Activated T-helper 17 cell treated with anti-CD3 and anti-CD28 coated beads, Interleukin-2, amount 50 U/mL, for 72 hours (primary cell): ENCODE measurements at places on chromosomes 1 and 21.

- no peak overlapping the region for H3K27ac ChIP-seq
- H3K36me3 ChIP-seq, result no peaks in the 10 kb centered on the region
- peak overlapping the region; percentile 26 for H3K4me3 ChIP-seq
- H3K4me1 ChIP-seq, result peaks cover 22% of the 10 kb centered on the region
Observed at GRCh38 chr1:9204156-9204720, 30.3 kb upstream of the H6PD start.

- no peak overlapping the region for H3K27ac ChIP-seq
- H3K4me1 ChIP-seq, result no peaks in the 10 kb centered on the region
- ATAC-seq, result no peak
- H3K36me3 ChIP-seq, result peaks cover 22% of the 10 kb centered on the region
- no peaks in the 10 kb centered on the region for H3K27me3 ChIP-seq
Observed at GRCh38 chr1:232413674-232414073, 216.3 kb downstream of the SIPA1L2 start.

DNA sequence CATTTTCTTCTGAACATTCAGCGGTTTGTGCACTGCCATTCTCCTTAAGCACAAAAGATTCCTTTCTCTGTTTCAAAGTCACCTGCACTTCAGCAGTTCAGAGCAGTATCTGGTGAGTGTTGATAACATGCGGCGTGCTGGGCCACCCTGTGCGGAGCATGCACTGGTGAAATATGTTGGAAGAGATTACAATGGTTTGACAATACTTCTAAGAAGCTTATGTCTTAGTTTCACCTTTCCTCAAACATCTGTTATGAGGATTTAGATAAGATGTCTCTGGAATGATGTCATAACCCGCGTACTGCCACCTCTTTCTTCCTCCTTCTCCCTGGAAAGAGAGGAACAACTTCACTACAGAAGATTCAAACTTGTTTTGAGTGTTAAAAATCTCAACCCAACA, 650.3 kb downstream of the AJAP1 start:
- no peaks in the 10 kb centered on the region for H3K36me3 ChIP-seq
- H3K27me3 ChIP-seq, result no peaks in the 10 kb centered on the region
- no peak overlapping the region for H3K4me3 ChIP-seq
- H3K4me1 ChIP-seq, result no peaks in the 10 kb centered on the region

GRCh38 chr1:67192902-67193301, 26.6 kb downstream of the IL23R start:
- H3K27ac ChIP-seq, result no peak overlapping the region
- H3K27me3 ChIP-seq, result no peaks in the 10 kb centered on the region
- peaks cover 17% of the 10 kb centered on the region for H3K4me1 ChIP-seq
- peak; percentile 40 for ATAC-seq
- H3K36me3 ChIP-seq, result peaks cover 50% of the 10 kb centered on the region

- no peak overlapping the region for H3K27ac ChIP-seq
- no peaks in the 10 kb centered on the region for H3K36me3 ChIP-seq
- no peak for ATAC-seq
Observed at GRCh38 chr1:7424352-7424890, 346.7 kb upstream of the VAMP3 start.

DNA sequence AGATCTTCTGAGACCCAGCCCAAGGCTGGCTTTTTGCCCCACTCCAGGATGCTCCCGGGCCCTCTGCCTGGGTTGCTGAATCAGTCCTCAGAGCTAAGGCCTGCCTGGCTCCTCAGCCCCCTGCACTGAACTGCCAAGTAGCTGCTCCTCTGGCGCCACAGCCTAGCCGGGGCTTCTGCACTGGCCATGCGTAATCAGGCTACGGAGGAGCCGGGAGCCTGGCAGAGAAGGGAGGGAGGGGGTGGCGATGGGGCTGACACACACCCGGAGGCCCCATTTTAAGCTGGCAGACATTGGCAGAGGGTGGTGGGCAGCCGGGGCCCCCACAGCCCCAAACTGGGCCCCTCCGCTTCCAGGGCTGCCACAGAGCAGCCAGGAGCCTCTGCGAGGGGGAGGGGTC, 38.7 kb downstream of the ALPL start:
- no peak overlapping the region for H3K27ac ChIP-seq
- H3K4me3 ChIP-seq, result no peak overlapping the region
- H3K27me3 ChIP-seq, result peaks cover 14% of the 10 kb centered on the region
- H3K4me1 ChIP-seq, result no peaks in the 10 kb centered on the region
- no peaks in the 10 kb centered on the region for H3K36me3 ChIP-seq

- no peak overlapping the region for H3K4me3 ChIP-seq
- no peaks in the 10 kb centered on the region for H3K27me3 ChIP-seq
- H3K4me1 ChIP-seq, result no peaks in the 10 kb centered on the region
- H3K27ac ChIP-seq, result no peak overlapping the region
Observed at GRCh38 chr1:12539705-12540579, 78.1 kb downstream of the DHRS3 start.

GRCh38 chr1:192872010-192872409, 63.2 kb downstream of the RGS2 start:
- ATAC-seq, result peak; percentile 51
- H3K36me3 ChIP-seq, result no peaks in the 10 kb centered on the region
- no peak overlapping the region for H3K27ac ChIP-seq
- H3K4me3 ChIP-seq, result no peak overlapping the region
- H3K27me3 ChIP-seq, result peaks cover 11% of the 10 kb centered on the region
- H3K4me1 ChIP-seq, result no peaks in the 10 kb centered on the region

DNA sequence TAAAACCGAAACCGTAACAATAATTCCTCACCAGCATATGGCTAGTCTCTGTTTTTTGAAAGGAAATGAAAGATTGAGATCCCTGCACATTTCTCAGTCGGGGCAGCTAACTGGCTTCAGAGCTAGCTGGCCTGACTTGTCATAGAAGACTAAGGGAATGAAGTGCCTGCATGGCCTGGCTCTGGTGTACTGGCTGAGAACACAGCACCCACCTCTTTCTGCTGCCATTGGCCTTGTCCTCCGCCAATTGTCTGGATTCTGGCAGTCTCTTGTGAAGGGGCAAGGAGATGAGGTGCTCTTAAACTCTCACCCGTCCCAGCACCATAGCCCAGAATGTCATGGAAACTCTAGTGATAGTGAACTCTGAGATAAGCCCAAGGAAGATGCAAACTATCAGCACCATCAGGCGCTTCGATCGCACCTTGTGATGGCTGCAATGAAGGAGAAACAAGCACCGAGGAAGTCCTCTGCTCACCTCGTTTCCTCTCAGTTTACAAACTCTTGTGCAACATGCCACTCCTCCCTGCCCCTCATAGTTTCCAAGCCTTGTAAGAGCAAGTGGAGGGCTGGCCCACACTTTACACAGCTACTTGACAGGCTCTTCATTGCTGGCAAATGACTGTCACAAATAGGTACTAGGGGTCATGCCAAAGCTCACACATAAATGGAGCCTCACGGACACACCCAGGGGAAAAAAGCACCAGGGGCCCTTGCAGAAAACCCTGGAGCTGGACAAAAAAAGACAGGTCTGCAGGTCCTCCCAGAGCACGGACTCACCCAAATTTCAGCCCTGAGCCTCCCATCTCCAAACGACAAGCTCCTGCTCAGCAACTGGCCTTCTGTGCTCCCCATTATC, 16.4 kb downstream of the INPP5B start:
- ATAC-seq, result no peak
- peak overlapping the region; percentile 96 for H3K27ac ChIP-seq
- H3K4me1 ChIP-seq, result peaks cover 23% of the 10 kb centered on the region
- H3K36me3 ChIP-seq, result no peaks in the 10 kb centered on the region

- H3K36me3 ChIP-seq, result no peaks in the 10 kb centered on the region
- no peak overlapping the region for H3K4me3 ChIP-seq
- no peaks in the 10 kb centered on the region for H3K4me1 ChIP-seq
- H3K27ac ChIP-seq, result no peak overlapping the region
- H3K27me3 ChIP-seq, result peaks cover 48% of the 10 kb centered on the region
Observed at GRCh38 chr1:22612671-22613571, 23.5 kb upstream of the C1QA start.

DNA sequence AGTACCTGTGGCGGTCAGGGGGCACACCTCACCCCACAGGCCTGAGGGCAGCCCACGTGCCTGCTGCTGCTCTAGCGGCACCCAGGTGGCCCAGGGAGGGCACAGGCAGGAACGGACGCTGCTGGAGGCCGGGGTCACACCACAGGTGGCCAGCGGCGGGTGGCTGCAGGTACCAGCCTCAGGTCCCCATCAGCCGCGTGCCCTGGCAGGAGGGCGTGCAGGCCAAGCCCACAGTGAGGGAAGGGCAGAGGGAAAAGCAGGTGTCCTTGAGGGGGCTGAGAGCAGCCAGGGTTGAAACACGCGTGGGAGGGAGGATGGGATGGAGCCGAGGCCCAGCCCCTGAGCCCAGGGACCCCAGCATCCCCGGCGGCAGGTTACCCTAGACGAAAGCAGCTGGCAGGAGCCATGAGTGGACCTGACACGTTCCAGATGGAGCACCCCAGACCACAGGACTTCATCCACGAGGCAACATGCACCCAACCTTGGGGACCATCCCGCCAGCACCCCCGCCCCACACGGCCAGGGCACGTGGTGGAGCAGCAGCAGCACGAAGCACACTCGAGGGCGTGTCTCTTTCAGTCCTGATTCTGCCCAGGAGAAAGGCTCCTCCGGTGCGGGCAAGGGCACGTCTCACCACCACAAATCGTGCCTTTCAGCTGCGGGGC, 3.7 kb downstream of the SLC19A1 start:
- no peaks in the 10 kb centered on the region for H3K4me1 ChIP-seq
- H3K4me3 ChIP-seq, result no peak overlapping the region
- H3K27ac ChIP-seq, result no peak overlapping the region
- ATAC-seq, result no peak
- H3K36me3 ChIP-seq, result peaks cover 32% of the 10 kb centered on the region
- no peaks in the 10 kb centered on the region for H3K27me3 ChIP-seq

DNA sequence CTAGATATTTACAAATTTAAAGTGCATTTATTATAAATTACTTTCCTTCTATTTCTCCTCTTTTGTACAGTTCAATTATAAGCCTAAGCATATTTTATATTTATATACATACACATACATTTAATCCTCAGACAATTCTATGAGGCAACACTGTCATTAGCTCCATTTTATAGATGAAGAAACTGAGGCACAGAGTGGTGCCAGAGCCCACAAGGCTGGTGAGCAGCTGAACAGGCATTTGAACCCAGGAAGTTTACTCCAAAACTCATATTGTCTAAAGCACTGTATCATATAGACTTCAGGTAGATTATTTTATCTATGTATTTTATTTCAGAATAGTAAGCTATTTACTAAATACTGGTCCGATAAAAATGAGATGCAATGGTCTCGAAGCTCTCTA, 52.3 kb downstream of the PTP4A2 start:
- H3K4me1 ChIP-seq, result peaks cover 10% of the 10 kb centered on the region
- no peaks in the 10 kb centered on the region for H3K27me3 ChIP-seq
- no peak overlapping the region for H3K4me3 ChIP-seq

DNA sequence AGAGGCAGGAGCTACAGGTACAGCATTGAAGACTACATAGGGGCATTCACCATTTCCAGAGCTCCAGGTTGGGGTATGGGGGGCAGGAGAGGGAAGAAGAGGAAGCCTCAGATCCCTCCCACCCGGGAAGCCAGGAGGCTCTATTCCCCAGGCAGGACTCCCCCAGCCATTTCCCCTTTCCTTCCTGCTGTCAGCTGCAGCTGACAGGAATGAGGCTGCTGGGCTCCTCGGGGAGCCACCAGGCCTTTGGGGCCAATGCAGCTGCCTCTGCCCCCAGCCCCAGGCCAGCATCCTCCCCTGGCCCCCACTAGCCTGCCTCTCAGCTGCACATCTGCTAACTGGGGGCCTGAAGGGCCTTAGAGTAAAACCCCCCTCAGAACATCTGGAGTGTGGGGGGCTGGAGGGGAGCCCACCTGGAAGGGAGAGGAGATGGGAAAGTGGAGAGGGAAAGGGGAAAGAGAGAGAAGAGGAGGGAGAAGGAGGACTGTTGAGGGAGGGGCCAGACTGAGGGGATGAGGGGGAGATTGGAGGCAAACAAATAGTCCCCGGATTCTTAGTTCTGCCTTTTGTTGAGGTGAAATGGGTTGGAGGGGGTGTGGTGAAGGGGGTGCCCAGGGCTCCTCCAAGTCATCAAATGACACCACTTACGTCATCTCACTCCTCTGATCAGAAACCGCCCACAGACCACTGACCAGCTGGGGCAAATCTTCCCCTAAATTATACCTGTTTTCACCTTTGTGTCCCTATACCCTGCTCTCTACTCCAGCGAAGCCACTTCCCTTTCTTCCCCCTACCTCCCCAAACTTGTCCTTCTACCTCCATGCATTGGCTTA, 58.0 kb downstream of the LGR6 start:
- H3K27ac ChIP-seq, result no peak overlapping the region
- peaks cover 10% of the 10 kb centered on the region for H3K27me3 ChIP-seq
- no peaks in the 10 kb centered on the region for H3K4me1 ChIP-seq

GRCh38 chr21:34599534-34600101, 15.3 kb downstream of the RCAN1 start:
- H3K27me3 ChIP-seq, result no peaks in the 10 kb centered on the region
- no peaks in the 10 kb centered on the region for H3K4me1 ChIP-seq
- H3K27ac ChIP-seq, result no peak overlapping the region
- H3K36me3 ChIP-seq, result no peaks in the 10 kb centered on the region
- no peak for ATAC-seq

DNA sequence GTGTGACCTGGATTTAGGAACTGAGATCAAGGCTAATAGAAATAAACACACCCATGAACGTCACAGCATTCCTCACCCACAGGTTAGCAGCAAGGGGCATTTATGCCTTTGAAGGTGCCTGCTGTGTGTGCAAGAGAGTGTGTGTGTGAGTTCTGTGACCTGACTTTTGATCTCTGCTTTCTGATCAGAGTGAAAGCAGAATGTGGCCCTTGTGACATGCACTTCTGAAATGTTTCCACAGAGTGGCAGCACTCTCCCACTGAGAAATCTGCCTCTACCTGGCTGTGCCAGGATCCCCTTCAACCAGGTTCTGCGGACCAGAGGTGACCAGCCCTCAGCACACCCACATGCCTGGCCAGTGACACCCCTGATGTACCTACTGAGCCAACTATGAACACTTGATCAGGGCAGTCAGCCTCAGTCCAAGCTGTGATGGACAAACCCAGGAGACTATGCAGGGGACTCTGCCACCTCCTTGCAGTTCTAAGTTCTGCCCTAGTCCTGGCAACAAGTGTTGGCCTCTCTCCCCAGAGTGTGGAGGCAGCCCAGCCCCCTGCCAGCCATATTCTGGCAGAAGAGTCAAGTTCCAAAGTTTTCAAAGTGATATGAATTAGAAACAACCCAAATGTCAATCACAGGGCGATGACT, 41.0 kb downstream of the RXRG start:
- peak; percentile 48 for ATAC-seq
- H3K36me3 ChIP-seq, result no peaks in the 10 kb centered on the region
- peaks cover 24% of the 10 kb centered on the region for H3K27me3 ChIP-seq
- no peak overlapping the region for H3K4me3 ChIP-seq
- no peaks in the 10 kb centered on the region for H3K4me1 ChIP-seq
- no peak overlapping the region for H3K27ac ChIP-seq
